NCI-H1417 treated with DMSO at 0.1 percent for 48 hours (cell line): ENCODE measurements at places on chromosomes 2 and 18.

- DNase-seq, result no peak
Measured at GRCh38 chr18:47906408-47906807, 24.1 kb downstream of the SMAD2 start.

GRCh38 chr2:69278366-69278765 lies 108.7 kb downstream of the GFPT1 start:
- no peak for DNase-seq

- DNase-seq, result no peak
Measured at GRCh38 chr2:241228081-241228859, 39.8 kb downstream of the ANO7 start.

- DNase-seq, result no peak
Measured at GRCh38 chr18:28045176-28045810, 131.6 kb downstream of the CDH2 start.

DNA sequence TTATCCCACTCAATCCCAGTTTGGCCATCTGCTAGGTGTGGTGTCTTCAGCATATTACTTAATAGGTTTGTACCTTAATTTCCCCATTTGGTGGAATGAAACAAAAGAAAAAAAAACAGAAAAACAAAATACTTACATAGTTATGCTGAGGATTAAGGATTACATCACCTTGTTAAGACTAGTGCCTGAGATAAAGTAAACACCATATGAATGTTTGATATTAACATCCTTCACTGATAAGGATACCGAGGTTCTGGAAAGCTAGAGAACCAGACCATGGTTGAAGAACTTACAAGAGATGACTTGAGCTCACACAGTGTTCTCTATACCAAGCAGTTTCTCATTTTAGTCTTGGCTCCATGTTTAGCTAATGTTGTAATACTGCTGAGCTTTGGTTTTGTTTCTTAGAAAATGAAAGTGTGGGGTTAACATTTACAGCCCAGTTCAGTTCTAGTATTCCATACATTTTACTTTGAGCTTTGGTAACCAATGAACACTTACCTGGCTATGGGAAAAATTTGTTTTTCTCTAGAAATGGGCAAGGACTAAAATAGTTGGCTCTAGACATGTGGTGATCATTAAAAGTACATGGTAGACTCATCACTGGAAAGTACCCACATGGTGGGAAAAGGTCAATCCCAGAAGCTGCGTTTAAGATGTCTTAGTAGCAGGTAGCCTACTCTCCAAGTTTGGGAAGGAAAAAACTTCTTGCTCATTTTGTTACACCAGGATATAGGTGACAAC lies 5.8 kb upstream of the GPD2 start:
- DNase-seq, result no peak

DNA sequence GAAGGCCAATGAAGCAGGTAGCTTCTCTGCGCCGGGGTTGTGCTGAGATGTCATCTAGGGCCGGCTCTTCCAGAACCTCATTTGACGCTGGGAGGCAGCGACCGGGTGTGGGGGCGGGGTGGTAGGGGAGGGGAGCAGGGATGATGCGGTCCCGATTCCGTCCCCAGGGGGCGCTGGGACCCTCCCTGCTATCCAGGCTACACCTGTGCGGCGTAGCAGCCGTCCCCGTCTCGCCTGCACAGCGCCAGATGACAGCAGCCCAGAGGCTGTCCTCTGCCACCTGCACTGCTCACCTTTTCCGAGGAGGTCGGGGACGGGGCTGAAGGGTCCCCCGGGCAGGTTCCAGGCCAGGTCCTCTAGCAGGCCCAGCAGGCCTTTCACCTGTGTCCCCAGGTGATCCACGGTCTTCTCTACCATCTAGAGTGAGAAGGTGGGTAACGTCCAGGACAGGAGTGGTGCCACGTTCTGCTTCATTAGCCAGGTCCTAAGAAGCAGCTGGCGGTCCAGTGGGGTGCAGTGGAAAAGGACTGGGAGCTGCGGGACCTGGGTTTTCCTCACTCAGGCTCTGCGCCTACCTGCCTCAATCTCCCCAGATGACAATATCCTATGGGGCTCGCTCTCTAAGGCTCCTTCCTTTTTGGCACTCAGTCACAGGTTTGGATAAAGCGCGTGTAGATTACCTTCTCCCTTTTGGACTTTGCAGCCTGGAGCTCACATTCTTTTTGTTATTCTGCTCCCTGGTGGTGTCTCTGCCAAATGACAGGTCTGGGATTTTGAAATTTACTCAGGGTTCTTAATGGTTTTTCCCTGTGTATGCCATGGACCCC lies 56.0 kb upstream of the RAB6C start:
- peak; percentile 10 for DNase-seq

GRCh38 chr2:144012304-144012703 lies 507.6 kb downstream of the ZEB2 start:
- no peak for DNase-seq

DNA sequence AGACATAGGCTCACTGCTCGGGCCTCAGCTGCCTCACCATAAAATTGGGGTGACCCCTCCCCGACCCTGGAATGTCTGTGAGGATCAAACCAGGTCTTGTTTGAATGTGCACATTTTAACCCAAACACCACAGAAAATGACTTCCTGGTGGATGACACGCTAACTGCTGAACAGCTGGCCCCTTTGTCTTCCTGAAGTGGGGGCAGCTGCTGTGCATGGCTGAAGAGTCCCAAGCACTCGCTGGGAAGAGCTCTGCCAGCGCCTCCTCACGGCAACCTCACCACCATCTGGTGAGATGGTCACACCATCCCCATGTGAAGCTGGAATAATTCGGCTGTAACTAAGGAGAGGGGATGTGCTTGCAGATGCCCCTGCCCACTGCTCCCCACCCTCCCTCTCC lies 34.0 kb downstream of the AQP12A start:
- no peak for DNase-seq

- DNase-seq, result no peak
Measured at GRCh38 chr18:13405305-13406038, 186.9 kb downstream of the LDLRAD4 start.

- DNase-seq, result no peak
Measured at GRCh38 chr18:70535041-70535440, 246.2 kb downstream of the SOCS6 start.

GRCh38 chr2:42834161-42834560 lies 41.8 kb upstream of the HAAO start:
- DNase-seq, result no peak

DNA sequence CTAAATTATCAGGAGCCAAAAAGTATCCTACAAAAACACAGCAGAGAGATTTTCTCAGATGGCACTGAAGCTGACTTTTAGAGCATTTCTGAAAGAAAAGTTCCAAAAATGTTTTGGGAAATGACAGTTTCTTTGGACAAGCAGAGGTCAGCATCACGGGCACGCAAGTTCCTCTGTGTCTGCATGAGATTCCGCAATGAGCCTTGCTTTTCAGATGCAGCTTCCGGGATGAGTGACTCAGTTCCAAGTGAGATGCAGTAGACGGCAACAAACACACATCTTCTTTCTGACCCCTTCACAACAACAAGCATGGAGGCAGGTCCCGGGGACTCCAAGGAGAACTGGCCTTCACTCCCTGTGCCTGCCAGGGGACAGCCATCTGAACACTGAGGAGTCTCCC lies 76.6 kb downstream of the EIPR1 start:
- no peak for DNase-seq

DNA sequence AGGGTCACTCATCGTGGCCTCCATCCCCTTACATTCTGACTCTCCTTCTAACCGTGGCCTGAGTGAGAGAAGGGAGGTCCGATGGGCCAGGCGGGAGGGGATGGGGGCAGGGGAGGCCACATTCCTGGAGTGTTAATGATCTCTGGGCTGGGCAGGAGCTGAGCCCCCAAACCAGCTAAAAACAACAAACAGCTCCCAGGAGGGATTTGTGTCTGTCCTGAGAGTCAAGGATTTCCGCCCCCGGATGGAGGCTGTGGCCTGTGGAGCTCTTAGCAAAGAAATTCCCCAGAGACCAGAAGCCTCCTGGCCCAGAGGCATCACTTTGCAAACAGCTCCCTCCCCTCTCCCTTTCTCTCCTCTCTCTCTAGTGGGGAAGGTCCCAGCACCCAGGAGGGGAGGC lies 23.5 kb downstream of the EMX1 start:
- DNase-seq, result no peak

DNA sequence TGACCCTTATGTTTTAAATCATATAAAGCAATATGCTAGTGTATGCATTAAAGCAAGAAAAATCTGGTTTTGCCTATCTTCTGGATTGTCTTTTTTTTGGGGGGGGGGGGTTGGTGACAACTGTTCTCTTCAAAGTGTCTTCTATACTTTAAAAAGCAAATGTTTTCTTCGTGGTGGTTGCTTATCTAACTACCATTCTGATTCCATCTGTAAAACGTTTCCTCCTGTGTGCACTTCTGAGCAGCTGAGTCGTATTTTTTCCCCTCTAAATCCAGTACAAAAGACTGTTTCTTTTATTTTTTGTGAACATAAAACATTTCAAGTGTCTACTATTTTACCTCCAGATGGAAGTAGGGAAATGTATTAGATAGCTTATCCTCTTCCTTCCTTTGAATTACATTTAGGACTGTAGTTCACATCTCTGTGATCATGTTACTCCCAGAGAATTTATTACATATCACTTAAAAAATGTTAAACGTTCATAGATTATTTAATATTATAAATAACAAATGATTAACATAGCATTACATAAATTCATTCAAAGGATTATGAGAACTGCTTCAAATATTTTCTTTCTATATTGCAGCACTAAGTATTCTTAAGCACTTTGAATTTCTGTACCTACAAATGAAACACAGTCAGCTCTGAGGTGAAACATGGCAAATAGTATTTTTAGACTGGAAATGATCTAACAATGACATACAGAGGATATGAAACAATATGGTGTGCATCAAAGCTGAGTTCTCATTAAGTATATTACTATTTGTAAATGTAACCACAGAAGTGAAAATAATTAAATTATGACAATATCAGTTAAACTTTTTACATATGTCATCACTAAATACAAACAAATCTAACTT lies 56.4 kb downstream of the SCN3A start:
- no peak for DNase-seq
